ENCODE measurements at places on chromosomes 3 and 15. TPM values are rescaled to one million over a fixed set of nuclear protein-coding genes. Genes with fewer than 3 reads are reported as not detected.

The VIPR1 gene
- 4.4 TPM for total RNA-seq

The GOLGA6B gene
- not detected for total RNA-seq

The EIF4E3 gene
- 61.6 TPM for total RNA-seq

The FMN1 gene
- 0.05 TPM for total RNA-seq

The CHL1 gene
- not detected for total RNA-seq
